Posterior vena cava (tissue), 2 donors: ENCODE measurements at places on chromosomes 4 and X. TPM values are rescaled to one million over a fixed set of nuclear protein-coding genes. Genes with fewer than 3 reads are reported as not detected.

The GASK1B gene
- 51.6 TPM for total RNA-seq

The PRSS12 gene
- 0.48 TPM for total RNA-seq

The PCDH18 gene
- total RNA-seq: 33.7 TPM

DNA sequence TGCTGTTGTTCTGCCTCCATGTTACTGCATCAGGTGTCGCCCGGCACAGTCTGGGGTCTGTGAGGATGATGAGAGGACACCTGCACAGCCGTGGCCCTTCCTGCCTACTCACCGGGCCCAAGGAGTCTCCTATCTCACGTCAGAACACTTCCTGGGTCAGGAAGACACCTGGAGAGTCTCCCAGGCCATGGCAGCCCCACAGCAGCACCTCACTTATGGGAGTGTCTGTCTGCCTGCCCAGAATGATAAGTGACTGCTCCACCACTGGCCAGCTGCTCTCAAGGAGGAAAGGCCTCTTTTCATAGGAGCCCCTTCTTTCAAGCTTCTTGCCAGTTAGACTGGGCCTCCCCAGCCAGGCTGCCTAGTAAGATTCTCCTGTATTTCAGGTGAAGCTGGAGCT, 56.1 kb downstream of the NELFA start:
- peak; percentile 45 for DNase-seq

GRCh38 chr4:106854569-106855351, 181.4 kb downstream of the DKK2 start:
- DNase-seq: no peak

GRCh38 chr4:101954975-101955678, 164.6 kb downstream of the BANK1 start:
- DNase-seq: no peak

- DNase-seq: no peak
These were observed 32.3 kb downstream of the BBS12 start for GRCh38 chr4:122764821-122765215.

DNA sequence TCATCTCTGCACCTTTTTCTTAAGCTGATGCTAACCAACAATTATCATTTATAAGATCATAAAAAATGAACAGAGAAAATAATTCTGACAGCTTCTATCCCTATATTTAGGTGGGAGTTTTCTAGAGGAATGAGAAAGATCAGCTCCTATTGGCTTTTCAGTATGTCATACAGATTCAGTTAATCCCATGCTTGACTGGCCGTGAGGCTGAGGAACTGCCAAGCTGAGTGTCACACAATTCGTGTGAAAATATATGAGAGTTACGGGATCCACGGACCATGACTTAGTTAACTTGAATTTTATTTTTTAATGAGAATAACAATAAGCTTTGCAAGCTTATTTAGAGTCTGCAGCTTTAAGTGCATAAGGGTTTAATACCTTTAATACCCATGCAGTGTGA, 37.5 kb downstream of the PHEX start:
- DNase-seq: no peak

- DNase-seq: no peak
These were observed 52.4 kb downstream of the AFF2 start for GRCh38 chrX:148552775-148553174.

GRCh38 chrX:48715072-48715471, 18.5 kb downstream of the SUV39H1 start:
- no peak for DNase-seq
